ENCODE measurements at places on chromosomes 5 and 9.

DNA sequence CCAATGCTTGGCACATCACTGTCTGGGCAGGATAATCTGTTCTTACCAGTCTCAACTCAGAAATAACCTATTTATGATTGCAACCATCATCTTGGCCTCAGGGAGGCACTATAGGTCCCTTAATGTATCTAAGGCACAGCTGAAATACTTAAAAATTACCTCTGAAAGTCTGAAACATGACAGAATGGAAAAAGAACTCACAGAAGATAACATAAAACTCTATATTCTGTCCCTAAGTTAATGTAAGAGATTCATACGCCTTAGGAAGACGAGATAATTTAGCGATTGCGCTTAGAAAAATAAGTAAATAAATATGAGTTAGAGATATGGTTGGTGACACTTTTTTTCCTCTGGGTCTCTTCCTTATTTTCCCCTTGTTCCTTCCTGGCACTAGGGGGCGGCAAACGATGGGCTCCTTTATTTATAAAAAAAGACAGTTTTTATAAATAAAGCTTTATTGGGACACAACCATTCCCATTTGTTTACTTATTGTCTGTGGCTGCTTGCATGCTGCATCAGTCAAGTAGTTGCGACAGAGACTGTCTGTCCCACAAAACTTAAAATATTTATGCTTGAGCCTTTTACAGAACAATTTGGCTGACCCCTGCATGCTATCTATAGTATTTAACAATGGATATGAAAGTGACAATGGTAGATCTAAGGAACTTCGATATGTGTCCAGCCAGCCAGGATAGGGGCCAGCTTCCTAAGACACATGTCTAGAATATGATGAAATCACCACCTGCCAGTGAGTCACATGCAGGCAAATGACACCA, 79.6 kb downstream of the PDE4D start:
- DNase-seq, result no peak

GRCh38 chr9:89522261-89522958, 24.5 kb upstream of the SEMA4D start:
- DNase-seq, result peak; percentile 90

GRCh38 chr5:9617739-9618504, 12.2 kb downstream of the TAS2R1 start:
- DNase-seq, result no peak

DNA sequence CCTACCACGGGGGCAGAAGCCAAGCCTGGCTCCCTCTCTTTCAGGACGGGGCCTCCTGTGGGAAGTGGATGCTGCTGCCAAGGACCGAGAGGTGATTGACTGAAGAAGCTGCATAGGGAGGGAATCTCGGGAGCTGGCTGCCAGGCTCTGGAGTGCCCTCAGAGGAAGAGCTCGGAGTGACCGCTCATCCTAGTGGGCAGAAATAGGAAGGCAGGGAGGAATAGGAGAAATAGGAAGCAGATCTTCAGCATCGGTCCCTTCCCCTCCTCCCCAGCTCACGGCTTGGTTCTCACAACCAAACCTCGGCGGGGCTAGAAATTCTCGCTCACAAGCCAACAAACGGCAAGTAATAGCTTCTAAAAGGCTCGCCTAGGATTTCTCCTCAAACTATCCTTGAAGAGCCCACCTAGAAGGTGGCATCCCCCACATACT, 159.9 kb upstream of the RAI14 start:
- DNase-seq, result no peak

DNA sequence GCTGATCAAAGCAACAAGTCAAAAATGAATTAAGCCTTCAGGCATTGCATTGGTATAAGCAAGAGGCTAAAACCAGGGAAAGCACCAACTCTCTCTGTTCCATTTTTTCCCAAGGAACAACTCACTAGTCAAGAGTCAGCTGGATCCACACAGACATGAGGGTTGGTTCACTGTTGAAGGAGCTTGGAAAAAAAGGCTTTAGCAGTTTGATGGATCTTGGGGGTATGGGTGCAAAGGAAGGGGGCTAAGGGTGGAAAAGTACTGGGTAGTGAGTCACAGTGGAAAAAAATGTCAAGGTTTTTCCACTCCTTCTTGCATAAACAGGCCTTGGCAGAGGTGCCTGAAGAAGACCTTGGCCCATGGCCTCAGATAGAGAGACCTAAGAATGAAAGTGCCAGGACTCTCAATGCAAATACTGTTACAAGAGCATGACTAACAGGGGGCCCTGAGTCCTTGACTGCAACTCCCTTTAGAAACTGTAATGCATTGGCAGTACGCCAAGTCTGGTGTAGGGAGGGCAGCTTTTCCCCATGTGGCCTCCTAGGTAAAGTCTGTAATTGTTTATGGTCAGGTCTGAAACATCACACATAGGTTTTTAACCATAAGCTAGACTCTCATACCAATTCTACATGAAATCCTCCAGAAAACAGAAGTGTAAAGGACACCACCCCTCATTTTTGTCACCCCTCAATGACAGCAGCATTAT, 23.7 kb downstream of the ACTL7A start:
- DNase-seq, result no peak

DNA sequence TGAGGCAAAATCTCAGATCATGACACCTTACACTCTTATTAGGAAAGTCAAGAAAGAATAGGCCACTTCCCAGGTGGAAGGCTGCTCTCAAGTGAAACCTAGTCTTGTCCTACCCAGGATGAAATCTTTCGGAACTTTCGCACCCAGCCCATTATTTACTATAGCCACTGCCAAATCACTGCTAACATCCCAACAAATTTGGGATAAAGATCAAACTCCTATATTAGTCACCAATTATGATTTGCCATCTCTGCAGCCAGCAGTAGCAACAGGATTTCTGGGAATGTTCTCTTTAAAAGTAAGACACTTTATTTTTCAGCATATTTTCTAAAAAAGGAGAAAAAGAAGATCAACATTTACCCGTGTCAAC, 224.6 kb downstream of the GAS1 start:
- no peak for DNase-seq

DNA sequence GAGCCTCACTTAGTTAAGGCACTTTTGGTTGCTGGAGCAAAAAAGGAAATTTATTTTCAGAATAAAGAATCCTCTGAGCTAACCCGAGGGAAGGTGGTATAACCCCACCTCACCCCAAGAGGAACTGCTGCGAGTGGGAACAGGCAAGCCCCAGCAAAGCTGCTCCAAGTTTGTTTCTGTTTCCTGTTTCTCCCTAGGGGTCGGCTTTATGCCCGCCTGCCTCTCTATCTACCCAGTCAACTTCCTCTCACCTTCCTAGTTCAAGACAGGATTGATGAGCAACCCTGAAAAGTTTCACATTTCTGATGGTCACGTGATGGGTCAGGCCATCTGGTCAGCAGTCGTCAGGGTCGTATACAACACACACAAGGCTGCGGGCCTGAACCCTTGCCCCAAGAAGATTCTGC, 31.1 kb downstream of the TRIO start:
- DNase-seq, result no peak

- DNase-seq, result no peak
Observed at GRCh38 chr5:116488356-116489041, 86.1 kb downstream of the SEMA6A start.

- no peak for DNase-seq
Observed at GRCh38 chr5:178590924-178591423, 781 bp upstream of the COL23A1 start.
